NCI-H510A treated with DMSO at 0.1 percent for 48 hours (cell line): ENCODE measurements at places on chromosomes 12 and 14.

DNA sequence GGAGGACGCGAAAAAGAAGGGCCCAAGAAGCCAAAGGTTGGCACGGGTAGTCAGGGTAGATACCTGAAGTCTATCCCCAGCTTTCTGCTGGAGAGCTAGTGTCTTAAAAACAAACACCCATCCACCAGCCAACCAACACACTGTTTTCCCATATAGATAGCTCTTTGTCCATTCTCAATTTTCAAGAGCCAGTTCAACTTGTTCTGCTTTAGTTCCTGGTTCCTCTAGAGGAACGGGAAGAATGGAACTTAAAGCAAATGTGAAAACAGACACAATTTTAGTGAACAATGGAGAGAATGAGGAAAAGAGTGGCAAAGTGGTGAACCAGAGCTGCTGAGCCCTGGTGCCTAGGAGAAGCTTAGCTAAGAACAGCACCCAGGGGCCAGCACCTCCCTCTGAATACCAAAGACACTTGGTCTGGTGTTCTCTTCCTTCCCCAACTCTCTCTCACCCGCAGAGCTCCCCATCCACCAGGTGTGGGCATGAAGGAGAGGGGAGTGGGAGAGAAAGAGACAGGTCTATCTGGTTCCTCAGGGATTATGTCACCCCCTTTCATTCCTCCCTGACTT lies 3.8 kb downstream of the NDRG2 start:
- no peak for DNase-seq

DNA sequence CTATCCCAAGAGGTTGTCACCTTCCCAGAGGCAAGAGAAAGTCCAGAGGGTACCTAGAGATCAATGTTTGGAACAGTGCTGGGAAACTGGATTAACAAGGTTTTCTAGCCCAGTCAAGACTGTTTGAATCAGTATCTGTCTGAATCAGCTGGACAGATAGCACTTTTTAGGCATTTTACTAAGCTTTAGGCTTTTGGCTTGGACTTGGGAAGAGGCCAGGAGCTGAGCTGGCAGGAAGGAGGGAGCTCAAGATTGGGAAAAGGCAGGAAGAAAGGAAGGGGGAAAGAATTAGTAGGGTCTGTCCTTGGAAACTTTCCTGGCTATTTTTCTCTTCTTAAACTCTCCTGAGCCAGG lies 8.3 kb downstream of the IKZF4 start:
- no peak for DNase-seq

- DNase-seq = no peak
Observed at GRCh38 chr12:46223047-46223446, 45.8 kb downstream of the SLC38A1 start.

DNA sequence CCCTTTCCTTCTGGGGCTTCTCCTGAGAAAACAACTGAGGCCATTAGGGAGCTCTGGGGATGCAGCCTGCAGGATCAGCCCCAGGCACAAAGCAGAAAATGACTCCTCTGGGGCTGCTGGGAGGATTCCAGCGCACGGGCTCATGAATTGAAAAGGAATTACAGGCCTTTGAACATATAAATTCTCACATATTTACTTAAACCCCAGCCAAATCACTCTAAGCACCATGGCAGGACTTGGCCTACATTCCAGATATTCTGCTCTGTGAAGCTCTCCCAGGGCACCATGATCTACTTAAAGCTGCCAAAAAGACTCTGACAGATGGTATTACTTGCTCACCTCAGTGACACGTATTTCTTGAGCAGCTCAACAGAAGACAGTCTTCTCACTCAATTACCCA lies 87.2 kb downstream of the ZFC3H1 start:
- DNase-seq = no peak

GRCh38 chr12:126171937-126172559 lies 1106.8 kb downstream of the AACS start:
- DNase-seq = no peak

DNA sequence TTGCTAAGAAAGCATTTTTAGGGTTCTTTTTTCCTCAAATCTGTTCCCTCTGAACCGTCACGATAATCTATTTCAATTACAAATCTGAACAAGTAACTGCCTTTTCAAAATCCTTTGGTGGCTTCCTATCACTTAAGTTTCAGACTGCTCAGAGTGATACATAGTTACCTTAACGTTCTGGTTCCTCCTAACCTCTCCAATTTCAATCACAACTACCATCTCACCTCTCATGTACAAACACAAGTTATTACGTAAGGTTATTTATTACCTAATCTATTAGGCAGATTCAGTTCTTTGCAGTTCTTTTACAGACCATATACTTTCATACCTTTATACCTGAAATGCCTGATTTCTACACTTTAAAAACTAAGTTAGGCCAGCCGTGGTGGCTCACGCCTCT lies 12.1 kb downstream of the RNF212B start:
- DNase-seq = no peak

GRCh38 chr12:88960213-88960878 lies 380.1 kb upstream of the KITLG start:
- DNase-seq = no peak
